Naive thymus-derived CD4-positive, alpha-beta T cell (primary cell): ENCODE measurements at places on chromosomes 1 and 21.

DNA sequence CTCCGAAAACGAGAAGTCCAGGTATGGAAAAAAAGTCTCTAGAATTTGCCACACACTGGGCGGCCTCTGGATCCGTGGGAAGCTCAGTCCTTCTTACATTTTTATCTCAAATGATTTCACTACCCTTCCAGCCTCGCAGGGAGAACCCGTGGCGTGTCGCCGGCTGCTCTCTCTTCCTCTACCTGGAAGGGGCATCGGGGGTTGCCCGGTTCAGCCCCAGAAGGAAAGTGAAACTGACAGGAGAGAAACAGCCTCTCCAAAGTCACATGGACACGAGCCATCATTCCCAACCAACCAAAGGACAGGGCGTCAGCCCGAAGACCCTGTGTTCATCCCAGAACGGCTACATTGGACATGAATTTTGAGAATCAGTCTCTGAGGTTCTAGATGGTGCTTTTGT, 182.5 kb downstream of the ADSS2 start:
- DNase-seq, result no peak

- DNase-seq, result no peak
Observed at GRCh38 chr1:41856944-41857285, 61.8 kb downstream of the HIVEP3 start.

GRCh38 chr1:230909974-230910754, 41.8 kb upstream of the C1orf198 start:
- no peak for DNase-seq

DNA sequence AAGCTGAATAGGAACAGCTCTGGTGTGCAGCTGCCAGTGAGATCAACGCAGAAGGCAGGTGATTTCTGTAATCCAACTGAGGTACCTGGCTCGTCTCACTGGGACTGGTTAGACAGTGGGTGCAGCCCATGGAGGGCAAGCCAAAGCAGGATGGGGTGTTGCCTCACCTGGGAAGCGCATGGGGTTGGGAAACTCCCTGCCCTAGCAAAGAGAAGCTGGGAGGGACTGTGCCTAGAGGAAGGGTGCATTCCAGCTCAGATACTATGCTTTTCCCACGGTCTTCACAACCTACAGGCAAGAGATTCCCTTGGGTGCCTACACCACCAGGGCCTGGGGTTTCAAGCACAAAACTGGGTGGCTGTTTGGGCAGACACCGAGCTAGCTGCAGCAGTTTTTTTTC, 183.2 kb downstream of the DNM3 start:
- DNase-seq, result no peak

- DNase-seq, result peak; percentile 51
Observed at GRCh38 chr1:173205146-173206051, 1.7 kb downstream of the TNFSF4 start.
